ENCODE measurements at places on chromosomes 5 and 9.
A peak's percentile ranks its signal among the peaks of the same experiment; 100 is the strongest.

- DNase-seq = no peak
Observed at GRCh38 chr9:79664375-79664831, 92.6 kb downstream of the TLE4 start.

DNA sequence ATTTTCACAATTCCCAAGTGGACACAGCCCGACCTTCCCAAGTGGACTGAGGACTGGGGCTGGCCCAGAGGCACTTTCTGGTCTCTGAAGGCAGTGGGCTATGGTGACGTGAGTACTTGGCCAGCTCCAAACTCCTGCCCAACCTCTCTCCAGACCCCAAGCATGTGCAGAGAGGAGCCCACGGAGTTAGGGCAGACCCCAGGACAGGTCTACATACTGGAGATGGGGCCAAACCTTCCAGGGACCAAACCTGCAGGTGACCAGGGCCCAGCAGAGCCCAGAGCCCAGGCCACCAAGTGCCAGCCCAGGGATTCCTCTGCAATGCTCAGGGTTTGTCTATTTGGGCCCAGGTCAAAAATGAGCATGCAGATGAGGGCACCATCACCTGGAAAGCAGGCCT is 15.3 kb downstream of the BRD3 start:
- no peak for DNase-seq

- DNase-seq = no peak
Observed at GRCh38 chr5:6717247-6717646, 4.0 kb downstream of the TENT4A start.

DNA sequence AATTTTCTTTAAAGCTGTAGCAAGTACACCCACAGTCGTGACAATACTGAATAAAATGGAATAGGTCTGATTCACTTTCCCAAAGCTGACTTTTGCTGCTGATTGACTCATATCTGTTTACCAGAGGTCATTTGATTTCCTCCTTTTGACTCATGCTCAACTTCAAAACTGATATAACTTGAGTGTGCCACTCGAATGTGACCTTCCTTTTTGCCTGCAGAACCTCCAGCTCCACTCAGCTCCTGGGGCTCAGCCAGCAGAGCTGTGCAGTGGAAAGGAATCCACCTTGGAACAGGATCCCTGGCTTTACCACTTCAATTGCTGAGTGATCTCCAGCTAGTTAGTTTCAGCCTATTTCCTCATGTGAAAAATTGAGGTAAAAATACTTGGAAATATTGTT is 84.1 kb downstream of the FEM1C start:
- DNase-seq = peak; percentile 73

GRCh38 chr9:121278477-121279261 is 10.7 kb downstream of the GSN start:
- peak; percentile 99 for DNase-seq

DNA sequence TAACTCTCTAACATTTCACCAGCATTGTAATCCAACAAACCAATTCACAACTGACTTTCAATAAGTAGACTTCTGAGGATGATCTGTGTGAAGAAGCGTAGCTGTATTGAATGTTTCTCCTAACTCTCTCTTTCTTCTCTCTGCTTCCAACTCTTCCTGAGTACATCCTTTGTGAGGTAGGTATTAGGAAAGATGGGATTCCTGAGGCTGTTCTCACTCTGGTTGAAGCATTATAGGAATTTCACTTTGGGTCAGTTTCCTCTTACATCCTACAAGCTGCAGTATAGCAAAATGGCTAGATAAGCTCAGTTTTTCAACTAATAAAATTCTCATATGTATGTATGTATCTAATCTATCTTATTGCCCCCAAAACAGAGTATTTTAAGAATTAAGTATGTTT is 702.8 kb downstream of the CETN3 start:
- DNase-seq = peak; percentile 18
